Left ventricle myocardium superior (tissue), 1 donor: ENCODE measurements at places on chromosomes 2 and 18. TPM values are rescaled to one million over a fixed set of nuclear protein-coding genes. Genes with fewer than 3 reads are reported as not detected.

Gene GCG
- not detected for total RNA-seq

Gene ZNF804A
- total RNA-seq = 0.07 TPM

Gene CRACDL
- total RNA-seq = 4.0 TPM

Gene FOXI3
- total RNA-seq = not detected

Gene FOXD4L1
- total RNA-seq = not detected

Gene SLC23A3
- 0.37 TPM for total RNA-seq

Gene ANKRD62
- total RNA-seq = not detected

Gene SKOR2
- total RNA-seq = not detected
